ENCODE measurements at places on chromosomes 7 and 10.

DNA sequence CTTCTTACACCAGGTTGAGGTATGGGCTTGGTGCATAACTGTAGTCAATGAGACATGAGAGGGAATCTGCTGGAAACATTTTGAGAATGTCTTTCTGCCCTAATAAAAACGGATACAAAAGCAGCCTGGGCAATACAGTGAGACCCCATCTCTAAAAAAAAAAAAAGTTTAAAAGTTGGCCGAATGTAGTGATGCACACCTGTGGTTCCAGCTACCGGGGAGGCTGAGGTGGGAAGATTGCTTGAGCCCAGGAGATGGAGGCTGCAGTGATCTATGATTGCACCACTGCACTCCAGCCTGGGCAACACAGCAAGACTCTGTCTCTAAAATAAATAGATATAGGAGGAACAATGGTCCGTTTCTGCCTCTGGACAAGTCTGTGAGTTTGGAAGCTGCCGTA, 81.5 kb upstream of the FAM171A1 start:
- no peak for DNase-seq

- DNase-seq: no peak
These were observed at the start of gene FEZF1 for GRCh38 chr7:122304319-122304975. TSS of gene FEZF1 (minus strand) at chr7:122304750. CDS start at chr7:122304437, 313 bp downstream.

- no peak for DNase-seq
These were observed at the start of gene LRRN3 for GRCh38 chr7:111090846-111091245. TSS of gene LRRN3 (plus strand) at chr7:111091127. CDS start at chr7:111122773, 31,646 bp downstream.

DNA sequence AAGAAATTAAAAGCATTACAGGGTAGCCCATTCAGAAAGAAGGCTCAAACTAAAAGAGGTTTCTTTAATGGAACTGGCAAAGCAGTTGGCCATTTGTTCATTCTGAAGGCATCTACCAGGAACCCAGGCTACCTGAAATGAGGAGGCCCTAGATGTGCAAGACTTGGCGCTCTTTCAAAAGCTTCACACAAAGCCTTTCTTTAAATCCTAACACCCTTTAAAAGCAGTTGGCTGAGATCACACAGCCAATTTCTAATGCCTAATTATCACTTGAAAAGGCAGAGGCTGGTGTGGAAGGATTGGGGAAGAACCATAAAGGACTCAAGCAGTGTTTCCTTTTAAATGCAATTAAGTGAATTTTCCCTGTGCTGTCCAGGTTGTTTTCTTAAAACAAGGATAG, 23.2 kb downstream of the PPP1R17 start:
- no peak for DNase-seq

GRCh38 chr7:95788258-95788657, 15.9 kb downstream of the DYNC1I1 start:
- no peak for DNase-seq

DNA sequence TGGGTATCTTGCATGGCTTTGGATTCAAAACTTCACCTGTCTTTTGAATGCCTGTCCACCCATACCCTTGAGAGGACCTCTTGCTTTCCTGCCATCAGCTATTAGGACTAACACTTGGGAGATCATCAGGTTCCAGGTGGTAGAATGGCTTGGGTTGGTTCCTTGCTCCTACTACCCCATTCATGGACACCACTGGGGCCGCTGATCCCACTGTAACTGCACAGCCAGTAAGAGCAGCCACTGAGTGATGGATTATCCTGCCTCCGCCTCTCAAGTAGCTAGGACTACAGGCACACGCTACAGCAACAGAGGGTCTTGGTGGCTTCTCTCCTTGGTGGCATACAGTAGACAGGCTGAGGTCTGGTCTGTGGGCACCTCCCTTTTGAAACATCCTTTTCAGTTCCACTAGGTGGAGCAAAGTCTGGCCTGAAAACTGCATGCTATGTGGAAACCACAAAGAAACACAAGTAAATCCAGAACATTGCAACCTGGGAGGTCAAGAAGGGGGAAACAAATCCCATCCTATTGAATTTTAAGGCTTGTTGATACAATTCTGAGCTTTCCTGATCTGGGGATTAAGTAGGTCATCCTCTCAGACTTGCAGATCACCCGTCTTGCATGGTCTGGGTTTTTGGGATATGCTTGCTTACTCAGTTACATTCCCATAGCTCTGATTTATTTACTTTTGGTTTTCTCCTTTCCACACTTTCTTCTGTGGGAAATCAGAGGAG, 9.4 kb downstream of the WBP1L start:
- DNase-seq: no peak

DNA sequence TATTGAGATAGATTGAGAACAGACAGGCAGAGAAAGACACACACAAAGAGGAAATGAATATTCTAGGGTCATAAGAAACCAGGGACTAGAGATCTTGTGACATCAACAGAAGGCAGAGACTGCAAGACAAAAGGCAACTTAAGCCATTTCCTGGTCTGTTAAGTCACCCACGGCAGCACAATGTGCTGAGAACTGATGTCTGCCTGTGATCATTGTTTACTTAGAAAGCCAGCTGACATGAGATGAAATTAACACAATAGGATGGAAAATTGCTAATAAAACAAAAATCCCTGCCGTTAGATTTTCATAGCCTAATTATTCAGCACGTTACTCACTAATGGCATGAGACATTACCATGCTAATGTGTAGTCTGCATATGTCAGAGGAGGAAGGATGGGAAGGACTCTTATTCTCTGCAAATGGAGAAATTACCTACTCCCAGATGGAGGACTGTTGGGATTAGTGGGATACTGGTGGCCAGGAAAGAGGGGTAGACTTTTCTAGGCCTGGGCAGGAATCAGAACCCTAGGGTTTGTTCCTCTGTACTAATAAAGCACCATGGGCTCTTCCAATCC, 191.3 kb upstream of the PODXL start:
- DNase-seq: no peak

- DNase-seq: no peak
These were observed 499.6 kb upstream of the ADARB2 start for GRCh38 chr10:2236876-2237275.

GRCh38 chr7:125061-125475, 67.3 kb upstream of the FAM20C start:
- DNase-seq: no peak
